ENCODE measurements at places on chromosomes 4 and X. TPM values are rescaled to one million over a fixed set of nuclear protein-coding genes. Genes with fewer than 3 reads are reported as not detected.

STOX2 gene
- not detected for total RNA-seq

GSX2 gene
- total RNA-seq, result not detected

LNX1 gene
- not detected for total RNA-seq

SSX2B gene
- not detected for total RNA-seq

UGT2B10 gene
- not detected for total RNA-seq

ATP2B3 gene
- not detected for total RNA-seq

MAGED4B gene
- 9.0 TPM for total RNA-seq

- no peak for DNase-seq
Observed at GRCh38 chr4:8506373-8507195, 66.0 kb downstream of the TRMT44 start.

DNA sequence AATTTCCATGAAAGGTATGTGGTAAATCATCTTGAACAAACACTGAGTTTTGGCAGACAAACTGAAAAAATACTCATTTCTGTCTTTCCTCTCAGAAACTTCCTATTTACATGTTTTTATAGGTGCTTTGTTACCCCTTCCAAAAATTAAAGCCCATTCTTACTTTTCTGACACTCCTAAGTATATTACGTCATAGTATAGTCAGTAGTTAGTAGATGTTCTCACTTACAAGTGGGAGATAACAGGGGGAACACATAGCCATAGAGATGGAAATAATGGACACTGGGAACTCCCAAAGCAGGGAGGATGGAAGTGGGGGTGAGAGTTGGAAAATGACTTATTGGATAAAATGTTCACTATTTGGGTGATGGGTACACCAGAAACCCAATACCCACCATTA, 28.8 kb downstream of the TXK start:
- no peak for DNase-seq

DNA sequence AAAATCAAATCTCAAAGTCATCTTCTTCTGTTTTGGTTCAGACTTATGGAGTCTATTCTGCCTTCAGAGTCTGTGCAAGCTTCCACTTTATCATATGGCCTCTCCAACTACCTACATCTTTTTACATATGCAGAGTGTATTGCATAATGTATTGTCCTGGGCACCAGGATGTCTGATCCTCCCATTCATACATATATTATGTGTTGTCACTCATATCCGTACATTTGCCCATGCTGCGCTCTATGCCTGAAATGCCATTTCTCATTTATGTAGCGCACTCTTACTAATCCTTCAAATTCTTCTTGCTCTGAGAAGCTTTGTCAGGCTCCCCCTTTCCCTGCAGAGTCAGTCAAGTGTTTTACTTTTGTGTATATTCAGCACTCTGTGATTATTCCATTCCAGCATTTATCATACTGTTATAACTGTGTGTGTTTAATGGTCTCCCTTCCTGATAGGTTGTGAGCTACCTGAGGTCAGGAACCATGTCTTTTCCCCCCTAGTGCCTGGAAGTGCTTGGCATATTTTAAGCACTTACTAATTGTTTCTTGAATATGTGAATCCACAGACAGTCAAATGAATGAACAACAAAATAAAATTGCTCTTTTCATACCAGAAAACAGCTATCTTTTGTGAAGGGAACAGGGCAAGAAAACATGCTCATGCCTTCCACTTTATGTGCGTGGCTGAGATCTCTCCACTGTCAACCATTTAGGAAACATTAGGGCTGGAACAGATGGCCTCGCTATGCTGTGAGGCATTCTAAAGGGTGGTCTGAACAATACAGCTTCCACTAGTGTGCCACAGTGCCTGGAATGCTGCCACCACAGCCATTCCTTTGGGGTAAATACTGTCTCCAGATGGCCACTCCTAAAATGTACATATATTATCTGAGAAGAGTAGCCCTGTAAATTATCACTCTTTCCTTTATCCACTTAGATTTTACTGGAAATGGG, 81.8 kb downstream of the GLUD2 start:
- DNase-seq, result no peak

DNA sequence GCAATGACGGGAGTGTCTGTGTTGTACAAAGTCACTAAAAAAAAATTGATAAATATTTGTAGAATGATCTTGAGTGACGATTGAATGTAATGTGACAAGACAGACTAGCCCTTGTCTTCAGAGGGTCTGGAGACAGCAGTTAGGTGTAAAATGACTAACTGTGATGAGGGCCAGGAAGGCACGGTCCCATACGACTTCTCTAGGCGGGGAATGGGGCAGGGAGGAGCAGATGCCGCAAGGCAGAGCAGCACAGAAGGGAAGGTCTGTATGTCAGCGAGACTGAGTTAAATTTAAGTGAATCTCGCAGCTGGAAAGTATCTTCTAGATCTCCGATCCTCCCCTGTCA, 405 bp downstream of the CENPE start:
- DNase-seq, result no peak

DNA sequence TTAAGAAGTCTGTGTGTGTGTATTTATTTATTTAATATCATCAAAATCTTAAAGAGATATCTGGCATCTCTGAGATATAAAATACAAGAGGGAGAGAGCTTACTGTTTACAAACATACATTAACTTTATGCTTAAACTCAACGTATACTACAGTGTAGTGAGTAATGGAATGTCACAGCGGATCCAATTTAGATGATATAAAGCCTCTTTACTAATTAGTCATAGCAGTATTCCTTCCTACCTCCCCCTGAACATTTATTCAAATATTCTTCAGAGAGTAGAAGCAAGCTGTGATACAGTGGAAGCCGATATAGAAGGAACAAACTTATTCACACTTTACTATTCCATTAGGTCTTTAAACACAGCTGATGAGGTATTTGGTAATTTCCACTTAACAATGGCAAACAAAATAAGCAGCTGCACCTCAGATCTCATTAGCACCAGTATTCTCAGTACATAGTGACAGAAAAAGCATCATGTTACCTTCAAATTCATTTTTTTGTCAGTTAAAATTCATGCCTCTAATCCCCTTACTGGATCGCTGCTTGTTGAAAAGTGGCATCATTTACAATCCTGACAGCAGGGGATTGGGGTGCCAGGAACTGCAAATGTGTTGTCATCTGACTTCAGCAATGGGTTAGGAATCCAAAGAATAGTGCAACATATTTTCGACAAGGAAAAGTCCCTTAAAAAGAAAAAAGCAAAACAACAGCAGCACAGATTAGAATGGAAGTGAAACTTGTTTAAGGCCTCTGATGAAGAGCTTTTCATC, 658.7 kb upstream of the EPHA5 start:
- no peak for DNase-seq

GRCh38 chr4:107616838-107617389, 103.1 kb downstream of the PAPSS1 start:
- no peak for DNase-seq

GRCh38 chr4:108834166-108834834, 71.4 kb upstream of the ETNPPL start:
- DNase-seq, result no peak

DNA sequence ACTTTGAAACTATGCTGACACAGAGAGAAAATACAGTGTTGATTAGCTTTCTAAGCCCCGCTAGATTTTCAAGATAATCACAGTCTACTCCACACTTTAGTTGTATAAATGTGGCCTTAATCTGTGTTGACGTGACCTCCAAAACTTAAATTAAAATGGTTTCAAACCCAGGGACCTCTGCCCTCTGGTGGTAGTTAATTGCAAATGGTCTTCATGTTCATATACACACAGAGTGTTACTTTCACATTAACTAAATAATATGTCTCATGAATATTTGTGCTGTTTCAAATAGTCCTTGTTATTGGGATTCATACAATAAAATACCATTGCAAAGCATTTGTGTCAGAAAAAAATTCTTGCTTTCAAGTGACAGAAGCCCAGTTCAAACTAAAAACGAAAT, 64.3 kb downstream of the TASL start:
- DNase-seq, result no peak

- DNase-seq, result peak; percentile 44
Observed at GRCh38 chr4:80125252-80126177, 52.5 kb upstream of the ANTXR2 start.

GRCh38 chr4:125750828-125751466, 436.2 kb downstream of the FAT4 start:
- no peak for DNase-seq

DNA sequence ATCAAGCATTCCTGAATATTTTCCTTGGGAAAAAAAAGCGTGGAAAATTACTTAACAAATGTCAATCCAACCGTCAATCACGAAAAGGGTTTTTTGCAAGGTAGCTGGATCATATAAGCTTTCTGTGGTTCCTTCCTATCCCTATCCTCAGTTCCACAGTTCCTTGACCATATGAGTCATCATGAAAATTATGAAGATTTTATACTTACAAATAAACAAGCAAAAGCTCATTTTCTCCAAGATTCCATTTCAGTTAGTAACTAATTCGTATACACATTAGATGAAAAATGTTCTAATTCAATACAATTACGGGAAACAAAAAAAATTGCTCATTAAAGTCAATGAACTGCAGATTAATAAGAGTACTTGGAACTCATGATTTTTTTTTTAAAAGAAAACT, 228.8 kb downstream of the NSUN7 start:
- DNase-seq, result no peak

GRCh38 chr4:827209-828081, 1.5 kb upstream of the CPLX1 start:
- no peak for DNase-seq

- no peak for DNase-seq
Observed at GRCh38 chr4:37652747-37653527, 33.2 kb downstream of the RELL1 start.

DNA sequence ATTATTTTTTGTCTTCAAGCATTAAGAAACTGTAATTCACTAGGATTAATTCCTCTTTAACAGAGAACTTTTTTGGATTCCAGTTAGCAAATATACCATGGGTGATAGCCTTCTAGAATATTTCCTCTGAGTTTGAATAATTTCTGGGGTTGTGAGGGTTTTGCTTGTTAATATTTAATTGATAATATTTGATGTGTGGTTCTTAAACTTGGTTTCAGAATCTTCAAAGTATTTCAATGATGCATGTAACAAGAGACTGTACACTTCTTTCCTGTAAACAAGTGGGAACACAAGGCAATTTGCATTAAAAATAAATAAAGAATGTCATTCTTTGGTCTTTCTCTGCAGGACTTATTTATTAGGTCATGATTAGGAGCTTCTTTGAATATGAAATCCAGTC, 9.5 kb upstream of the C4orf51 start:
- no peak for DNase-seq

DNA sequence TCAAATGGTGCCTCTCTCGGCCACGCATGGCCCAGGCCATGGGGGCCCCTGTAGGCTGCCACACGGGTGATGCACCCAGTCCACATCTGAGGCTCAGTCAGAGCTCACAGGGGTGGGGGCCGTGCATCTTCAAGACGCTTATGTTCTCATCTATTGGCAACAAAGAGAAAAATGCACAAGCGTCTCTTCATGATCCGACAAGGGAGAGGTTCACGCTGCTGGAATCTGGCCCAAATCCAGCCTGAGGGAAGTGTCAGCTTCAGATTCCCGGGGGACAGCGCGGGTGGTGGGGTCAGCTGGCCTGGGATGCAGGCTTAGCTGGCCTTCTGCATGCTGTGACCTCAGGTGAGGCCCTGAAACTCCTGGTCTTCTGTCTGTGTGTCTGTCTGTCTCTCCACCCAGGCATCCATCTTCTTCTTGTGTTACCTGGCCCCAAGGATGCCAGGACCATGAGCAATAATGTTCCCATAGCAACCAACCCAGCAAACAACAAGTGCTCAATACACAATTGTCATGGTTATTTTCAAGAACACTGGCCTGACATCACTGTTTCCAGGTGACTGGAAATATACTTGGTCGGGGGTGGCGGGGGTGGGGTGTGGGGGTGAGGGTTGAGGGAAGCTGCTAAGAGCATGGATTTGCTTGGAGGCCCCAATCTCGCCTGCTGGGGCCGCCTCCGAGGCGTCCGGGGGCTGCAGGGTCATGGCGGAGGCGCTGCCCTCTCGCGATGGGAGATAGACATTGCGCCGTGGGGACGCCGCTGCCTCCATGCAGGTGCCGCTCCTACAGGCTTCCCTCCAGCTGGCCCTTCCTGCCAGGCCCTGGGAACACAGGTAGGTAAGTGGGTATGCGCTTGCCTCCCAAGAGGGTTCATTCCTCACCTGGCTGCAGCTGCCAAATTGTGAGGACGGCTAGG, 48.3 kb downstream of the ABLIM2 start:
- DNase-seq, result no peak

DNA sequence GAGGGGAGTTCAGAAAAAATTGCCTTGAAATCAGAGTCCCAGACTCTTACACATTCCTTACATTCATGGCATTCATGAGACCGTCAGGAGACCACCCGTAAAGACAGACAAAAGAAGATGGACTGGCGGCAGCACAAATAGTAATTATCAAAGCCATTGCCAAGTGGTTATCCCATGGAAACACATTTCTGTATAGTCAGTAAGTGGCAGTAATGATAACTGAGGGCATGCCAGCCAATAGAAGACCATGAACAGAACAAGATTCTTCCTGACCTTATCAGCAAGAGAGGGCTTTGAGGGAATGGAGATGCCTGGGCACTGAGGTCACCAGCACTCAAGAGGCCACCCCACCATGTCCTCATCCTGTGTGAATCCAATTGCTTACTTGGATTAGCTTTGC, 121.7 kb upstream of the HCCS start:
- no peak for DNase-seq
